NCI-H526 treated with DMSO at 0.1 percent for 48 hours (cell line): ENCODE measurements at places on chromosomes 2 and 18.
A peak's percentile ranks its signal among the peaks of the same experiment; 100 is the strongest.

DNA sequence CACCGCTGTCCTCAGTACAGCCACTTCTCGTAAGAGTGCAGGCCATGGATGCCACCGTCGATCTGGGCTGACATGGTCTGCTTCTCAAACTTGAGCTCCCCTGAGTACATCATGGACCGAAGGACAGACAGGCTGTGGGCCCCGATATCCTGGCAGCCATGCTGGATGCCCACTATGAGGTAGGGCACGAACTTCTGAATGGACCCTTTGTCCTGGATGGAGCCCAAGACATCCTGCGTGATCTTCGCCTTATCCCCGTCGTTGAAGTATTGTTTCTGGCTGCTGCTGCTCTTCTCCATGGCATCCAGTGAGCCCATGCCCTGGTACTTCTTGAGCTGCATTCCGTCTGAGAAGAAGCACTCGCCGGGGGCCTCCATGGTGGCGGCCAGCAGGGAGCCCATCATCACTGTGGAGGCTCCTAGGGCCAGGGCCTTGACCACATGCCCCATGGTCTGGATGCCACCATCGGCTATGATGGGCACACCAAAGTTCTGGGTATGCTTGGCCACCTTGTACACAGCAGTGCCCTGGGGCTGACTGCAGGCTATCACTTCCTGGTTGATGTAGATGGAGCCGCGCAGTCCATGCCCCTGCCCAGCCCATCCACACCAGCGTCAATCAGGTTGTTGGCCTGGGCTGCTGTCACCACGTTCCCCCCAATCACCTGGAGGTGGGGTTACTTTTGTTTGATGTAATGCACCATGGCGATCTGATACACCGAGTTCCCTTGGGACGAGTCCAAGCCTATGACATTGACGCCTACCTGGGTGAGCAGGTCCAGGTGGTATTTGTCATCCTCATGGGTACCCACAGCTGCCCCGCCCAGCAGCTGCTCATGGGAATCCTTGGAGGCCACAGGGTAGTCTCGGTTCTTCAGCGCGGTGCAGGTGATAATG lies 21.8 kb downstream of the CFLAR start:
- DNase-seq: no peak

DNA sequence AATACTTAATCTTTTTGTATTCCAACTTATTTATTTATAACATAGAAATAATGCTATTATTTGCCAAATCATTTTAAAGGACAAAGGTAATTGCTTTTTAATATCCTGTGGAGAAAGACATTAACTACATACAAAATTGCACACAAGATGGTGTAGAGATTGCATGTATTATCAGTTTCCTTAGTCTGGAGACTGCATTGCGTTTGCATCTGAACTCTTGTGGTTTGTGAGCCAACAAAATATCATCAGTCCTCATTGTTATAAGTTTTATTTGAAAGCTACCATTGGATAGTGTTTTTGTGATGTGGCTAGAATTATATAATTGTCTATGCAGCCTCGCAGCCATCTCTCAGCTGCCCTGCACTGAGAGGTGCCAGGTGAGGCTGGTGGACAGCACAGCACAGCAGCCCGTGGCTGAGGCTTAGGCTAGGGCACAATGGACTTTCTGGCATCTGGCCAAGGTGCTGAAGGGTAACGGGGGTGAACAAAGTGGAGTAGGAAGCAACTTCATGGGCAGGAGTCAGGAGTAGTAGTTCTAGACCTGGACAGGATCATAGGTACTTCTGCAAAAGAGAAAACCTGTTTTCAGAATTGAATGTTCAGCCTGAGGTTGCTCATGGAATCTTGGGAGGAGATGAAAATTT lies 15.1 kb downstream of the RASGRP3 start:
- DNase-seq: no peak

DNA sequence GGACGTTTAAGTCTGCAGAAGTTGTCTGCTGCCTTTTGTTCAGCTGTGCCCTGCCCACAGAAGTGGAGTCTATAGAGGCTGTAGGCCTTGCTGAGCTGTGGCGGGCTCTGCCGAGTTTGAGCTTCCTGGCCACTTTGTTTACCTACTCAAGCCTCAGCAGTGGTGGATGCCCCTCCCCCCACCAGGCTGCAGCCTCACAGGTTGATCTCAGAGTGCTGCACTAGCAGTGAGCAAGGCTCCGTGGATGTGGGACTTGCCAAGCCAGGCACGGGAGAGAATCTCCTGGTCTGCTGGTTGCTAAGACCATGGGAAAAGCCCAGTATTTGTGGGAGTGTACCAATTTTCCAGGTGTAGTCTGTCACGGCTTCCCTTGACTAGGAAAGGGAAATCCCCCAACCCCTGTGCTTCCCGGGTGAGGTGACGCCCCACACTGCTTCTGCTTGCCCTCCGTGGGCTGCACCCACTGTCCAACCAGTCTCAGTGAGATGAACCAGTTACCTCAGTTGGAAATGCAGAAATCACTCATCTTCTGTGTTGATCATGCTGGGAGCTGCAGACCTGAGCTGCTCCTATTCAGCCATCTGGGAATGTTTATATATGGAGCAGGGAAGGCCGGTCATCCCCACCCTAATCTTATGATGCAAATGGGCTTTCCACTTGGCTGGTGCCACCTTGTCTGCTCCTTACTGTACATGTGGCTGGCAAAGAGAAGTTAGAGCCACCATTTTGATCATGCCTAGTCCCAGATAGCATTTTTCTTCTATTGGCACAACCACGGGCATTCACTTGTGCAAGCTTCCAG lies 156.9 kb upstream of the ITGA6 start:
- DNase-seq: peak; percentile 70

- DNase-seq: peak; percentile 41
These were observed 134.6 kb downstream of the CYP26B1 start for GRCh38 chr2:72012886-72013574.

DNA sequence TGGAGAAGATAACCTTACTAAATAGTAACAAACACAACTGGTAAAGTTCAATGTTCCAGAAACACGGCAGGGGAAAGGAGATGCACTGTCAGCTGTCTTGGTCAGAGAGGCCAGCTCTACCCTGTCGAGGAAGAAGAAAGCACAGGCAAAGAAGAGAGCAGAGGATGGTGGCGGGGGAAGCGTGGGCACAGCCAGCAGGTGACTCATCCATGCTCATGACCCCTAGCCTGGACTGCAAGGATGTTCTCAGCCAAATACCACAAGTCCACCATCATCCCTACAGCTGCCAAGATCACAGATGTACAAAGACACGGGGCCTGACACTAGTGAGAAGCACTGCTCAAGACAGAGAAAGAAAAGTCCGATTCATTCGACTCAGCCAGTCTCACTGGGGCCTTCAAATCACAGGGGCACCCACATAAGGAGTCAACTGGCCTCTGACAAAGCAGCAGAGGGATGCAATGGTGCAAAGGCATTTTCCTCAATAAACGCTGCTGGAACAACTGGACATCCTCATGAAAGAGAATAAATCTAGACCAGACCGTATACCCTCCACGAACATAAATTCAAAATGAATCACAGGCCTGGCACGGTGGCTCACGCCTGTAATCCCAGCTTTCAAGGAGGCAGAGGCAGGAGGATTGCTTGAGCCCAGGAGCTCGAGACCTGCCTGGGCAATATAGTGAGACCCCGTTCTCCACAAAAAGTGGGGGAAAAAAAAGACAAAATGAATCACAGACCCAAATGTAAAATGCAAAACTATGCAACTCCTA lies 5.6 kb downstream of the DTYMK start:
- no peak for DNase-seq

- DNase-seq: no peak
These were observed 21.6 kb downstream of the DSG4 start for GRCh38 chr18:31398191-31398590.

GRCh38 chr18:8989017-8989416 lies 113.5 kb upstream of the NDUFV2 start:
- no peak for DNase-seq

- DNase-seq: no peak
These were observed 42.9 kb downstream of the TMEFF2 start for GRCh38 chr2:192151853-192152252.

- no peak for DNase-seq
These were observed 422.7 kb downstream of the FBXO15 start for GRCh38 chr18:73724958-73725357.

GRCh38 chr18:75240433-75240832 lies 29.8 kb downstream of the TSHZ1 start:
- DNase-seq: no peak

GRCh38 chr2:17104454-17104853 lies 413.8 kb downstream of the RAD51AP2 start:
- peak; percentile 79 for DNase-seq

DNA sequence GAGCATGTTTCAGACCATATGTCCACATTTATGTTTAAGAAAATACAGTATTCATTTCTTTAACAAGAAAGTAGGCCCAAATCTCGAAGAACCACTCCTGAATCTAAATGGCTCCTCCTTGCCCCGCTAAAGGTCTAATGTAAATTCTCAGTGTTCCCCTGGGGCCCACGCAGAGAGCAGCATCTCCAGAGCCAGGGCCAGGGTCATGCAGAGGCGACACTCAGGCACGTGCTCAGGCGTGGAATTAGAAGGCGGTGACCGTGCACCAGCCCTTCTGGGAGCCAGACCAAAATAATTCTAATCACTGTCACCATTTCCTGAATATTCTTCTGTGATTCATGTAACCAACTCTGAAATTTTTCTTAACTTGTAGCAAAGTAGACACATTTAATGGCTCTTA lies 68.3 kb upstream of the MYT1L start:
- DNase-seq: no peak

- DNase-seq: no peak
These were observed 320.6 kb downstream of the NCKAP5 start for GRCh38 chr2:133247631-133248030.

GRCh38 chr2:230335461-230335863 lies 8.5 kb downstream of the SP140L start:
- DNase-seq: no peak

GRCh38 chr2:168589236-168590211 lies 133.5 kb downstream of the CERS6 start:
- DNase-seq: no peak

DNA sequence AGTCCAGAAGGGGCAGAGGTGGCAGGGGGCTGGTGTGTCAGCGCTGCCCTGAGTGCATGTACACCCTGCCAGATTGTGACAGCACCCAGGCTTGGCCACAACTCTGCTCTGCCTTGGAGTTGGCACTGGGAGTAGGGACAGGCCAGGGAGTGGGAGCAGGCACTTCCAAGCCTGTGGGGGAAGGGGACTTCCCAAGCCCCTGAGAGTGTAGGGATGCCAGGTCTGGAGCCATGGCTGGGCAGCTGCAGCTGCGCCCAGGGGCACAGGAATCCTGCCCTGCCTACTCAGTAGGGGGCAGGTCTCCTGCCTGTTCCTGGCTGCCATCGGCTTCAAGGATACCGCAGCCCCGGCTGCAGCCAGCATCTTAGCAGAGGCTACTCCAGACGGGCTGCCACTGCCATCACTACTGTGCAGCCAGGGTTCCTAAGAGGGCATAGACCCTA lies 109.4 kb downstream of the CALCRL start:
- no peak for DNase-seq

DNA sequence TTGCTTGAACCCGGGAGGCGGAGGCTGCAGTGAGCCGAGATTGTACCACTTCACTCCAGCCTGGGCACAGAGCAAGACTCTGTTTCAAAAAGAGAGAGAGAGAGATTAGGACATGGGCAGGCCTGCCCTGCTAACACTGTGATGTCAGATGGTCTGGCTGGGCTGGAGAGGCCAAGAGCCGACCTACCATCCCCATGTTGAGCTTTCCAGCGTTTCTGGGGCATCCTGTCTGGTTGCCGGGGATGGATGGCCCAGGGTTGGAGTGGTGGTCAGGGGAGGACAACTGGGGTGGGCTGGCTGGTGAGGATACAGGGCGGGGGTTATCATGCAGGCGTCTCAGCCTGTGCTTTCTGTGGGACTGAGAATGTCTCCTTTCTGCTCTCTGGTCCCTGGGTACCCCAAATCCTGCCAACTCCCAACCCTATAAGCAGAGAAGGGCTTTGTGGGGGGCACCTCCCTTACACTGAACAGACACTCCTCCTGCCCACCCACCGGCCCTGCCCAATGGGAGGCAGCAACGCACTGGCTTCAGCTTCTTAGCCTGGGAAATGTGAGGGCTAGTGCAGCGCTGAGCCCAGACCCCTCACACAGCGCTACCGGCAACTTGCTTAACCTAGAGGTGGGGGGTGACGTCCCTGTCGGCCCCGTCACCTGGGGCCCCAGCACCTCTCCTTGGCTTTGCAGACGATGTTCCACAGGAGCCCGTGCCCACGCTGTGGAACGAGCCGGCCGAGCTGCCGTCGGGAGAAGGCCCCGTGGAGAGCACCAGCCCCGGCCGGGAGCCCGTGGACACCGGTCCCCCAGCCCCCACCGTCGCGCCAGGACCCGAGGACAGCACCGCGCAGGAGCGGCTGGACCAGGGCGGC lies 5.4 kb downstream of the SNORC start:
- no peak for DNase-seq

DNA sequence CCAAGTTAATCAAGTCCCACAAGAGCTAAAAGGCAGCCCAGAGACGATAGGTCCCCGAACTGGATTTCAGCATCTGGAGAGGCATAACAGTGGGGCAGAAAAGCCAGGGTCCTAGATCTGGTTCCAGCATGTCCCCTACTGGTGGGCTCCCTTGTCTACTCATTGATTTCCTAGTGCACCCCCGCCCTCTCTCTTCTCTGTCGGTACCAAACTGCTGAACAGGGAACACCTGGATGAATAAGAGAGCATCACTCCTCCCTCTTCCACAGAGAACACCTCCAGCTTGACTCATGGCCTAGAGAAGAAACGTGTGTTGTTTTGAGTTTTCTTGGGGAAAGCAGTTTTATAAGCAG lies 101.3 kb downstream of the FOXI3 start:
- DNase-seq: no peak

DNA sequence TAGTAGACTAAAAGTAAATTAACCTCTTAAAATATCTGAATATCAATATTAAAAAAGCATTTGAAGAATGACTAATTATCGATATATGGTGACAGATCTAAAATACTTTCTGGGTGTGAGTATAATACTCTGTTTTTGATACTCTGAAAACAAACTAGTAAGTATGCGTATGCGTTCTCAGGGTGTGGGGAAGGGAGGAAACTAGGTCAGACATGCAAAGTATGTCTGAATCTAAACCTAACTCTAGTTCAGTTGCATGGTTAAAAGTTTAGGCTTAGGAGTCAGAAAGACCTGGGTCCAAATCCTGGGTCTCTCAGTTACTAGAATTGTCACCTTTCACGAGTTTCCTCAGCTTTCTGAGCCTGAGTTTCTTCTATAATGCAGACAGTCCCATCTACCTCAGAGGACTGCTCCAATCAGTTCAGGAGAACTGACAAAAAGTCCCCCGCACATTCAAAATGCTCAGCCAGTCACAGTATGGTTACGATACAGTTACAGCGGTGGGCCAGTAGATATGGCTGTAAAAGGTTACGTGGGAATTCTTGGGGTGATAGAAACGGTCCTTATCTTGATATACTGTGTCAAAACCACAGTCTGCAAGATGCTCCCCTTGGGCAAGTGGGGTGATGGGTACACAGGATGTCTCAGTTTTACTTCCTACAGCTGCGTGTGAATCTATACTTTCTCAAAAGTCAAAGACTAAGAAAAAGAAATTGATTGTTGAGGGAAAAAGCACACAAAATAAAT lies 29.2 kb downstream of the UNC50 start:
- no peak for DNase-seq

DNA sequence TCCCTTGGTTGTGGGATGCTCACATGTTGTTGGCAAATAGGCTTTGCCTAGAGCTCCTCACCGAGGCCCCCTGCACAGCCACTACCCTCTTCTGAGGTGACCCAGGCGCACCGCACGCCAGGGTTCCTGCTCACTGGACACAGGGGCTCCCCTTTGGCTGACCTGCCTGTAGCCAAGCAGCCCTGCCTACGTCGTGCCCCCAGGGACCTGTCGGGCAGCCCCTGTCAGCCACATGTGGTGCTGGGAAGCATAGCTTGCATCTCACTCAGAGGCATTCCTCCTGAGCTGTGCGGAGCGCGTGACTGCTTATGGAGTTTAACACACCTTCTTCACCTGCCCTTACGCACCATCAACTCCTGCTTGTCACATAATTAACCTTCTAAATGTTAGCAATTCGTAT lies 116.3 kb downstream of the ZNF236 start:
- DNase-seq: no peak
